ENCODE measurements at places on chromosomes 1 and 21.

DNA sequence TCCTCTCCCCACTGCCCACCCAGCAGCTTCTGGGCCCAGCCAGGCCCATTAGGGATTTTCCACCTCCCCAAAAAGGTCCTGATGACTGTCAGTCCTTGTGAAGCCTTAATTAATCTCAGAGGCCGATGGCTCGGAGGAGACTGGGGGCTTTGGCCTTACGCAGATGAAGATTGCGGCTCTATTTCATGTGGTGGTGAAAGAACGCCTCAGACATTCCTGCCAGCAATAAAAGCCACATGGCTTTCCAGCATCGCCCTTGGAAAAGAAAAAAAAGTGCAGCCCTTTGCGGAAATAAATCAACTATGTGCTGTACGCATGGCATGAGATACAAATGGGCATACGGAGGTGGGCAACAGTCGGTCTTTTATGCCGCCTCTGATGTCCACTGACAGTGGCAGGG lies 6.6 kb upstream of the RUNX3 start:
- DNase-seq, result no peak

DNA sequence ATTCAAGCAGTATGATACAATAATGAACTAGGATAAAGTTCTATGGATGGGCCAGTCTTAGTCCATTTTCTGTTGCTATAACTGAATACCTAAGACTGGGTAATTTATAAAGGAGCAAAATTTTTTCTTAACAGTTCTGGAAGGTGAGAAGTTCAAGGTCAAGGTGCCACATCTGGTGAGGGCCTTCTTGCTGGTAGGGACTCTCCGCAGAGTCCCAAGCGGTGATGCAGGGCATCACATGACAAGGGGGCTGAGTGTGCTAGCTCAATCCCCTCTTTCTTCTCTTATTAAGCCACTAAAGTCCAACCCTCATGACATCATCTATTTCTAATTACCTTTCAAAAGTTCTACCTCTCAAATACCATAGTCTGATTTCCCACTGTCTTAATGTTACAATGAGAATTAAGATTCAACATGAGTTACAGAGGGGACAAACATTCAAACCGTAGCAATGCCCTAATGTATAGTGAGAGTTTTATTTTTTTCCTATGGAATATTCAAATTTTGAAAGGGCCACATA lies 92.2 kb upstream of the QSOX1 start:
- DNase-seq, result no peak

GRCh38 chr1:241836941-241837340 lies 11.1 kb upstream of the EXO1 start:
- DNase-seq, result no peak

DNA sequence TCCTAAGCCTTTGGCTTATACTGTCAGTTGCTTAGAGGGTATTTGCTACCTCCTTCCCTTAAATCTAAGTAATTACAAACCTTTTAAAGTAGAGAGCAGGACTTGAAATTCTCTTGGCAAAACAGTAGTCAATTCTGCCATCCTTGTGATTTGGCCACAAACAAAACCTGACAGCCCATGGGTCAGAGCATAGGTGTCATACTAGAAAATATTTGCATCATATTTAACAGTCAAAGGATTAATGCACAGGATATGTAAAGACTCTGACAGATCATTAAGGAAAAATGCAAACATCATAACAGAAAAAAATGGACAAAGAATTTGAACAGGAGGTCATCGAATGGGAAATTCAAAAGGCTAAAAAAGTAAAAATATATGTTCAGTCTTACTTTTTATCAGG lies 50.5 kb downstream of the ZFYVE9 start:
- DNase-seq, result no peak

DNA sequence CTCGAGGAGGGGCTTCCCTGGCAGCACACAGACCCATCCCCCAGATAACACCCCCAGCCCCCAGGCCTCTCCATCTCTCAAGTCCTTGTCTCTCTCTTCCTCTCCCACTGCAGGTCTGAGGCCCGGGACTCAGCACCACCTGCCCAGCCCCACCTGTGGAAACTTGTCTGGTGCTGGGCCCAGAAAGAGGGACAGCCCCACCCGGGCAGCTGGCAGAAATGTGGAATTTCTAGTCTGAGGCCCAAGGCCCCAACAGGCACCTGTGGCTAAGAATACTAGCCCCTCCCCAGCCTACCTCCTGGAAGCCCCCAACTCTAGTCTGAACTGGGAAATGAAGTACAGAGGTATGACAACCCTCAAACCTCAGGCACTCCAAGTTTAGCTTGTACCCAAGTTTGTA lies 15.4 kb downstream of the TTC39A start:
- DNase-seq, result no peak

DNA sequence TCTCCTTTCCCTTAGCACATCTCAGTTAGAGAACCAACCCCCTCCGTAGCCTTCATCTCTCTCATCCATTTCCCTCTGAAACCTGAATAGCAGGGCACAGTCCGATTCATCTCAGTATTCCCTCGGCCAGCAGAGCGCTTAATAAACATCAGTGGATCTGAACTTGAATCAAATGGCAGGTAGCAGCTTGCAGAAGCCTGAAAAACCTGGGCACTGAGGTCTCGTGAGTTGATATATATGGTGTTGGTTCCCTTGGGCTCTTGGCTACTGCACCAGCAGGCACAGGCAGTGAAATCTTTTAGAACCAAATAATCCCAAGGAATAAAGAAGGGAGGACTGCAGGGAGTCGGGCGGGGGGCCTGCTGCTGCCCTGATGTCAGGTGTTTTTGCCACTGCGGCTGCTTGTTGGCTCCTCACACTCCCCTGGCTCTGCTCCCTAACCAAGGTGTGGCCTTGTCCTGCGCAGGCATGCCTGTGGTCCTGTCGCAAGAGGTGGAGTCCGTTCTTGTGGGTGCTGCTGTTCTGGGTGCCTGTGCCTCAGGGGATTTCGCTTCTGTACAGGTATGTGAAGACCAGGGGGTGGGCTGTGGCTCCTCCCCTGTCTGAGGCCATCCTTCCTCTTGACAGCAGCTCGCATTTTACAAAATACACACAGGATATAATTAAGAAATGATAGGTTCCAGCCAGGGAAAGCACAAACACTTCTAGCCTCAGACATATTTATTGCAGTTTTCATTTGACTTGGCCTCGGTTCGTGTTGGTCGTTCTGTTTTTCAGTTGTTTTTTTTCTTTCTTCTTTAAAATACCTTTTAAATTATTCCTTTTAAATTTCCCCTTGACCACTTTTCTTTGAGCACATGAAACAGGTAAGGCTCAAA lies 140.9 kb upstream of the HOOK1 start:
- DNase-seq, result no peak

DNA sequence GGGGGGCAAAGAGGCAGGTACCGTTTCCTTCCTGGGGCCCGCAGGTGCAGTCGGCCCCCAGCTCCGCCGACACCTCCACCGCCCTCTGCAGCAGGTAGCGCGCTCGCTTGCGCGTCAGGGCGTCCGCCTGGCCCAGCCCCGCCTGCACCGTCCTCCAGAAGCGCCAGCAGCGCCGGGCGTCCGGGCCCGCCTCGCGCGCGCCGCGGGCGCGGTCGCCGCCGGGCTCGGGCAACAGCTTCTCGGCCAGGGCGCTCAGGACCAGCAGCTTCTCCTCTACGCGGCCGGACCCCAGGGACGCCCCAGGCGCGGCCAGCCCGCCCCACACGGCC lies 863 bp downstream of the TARBP1 start:
- peak; percentile 27 for DNase-seq

DNA sequence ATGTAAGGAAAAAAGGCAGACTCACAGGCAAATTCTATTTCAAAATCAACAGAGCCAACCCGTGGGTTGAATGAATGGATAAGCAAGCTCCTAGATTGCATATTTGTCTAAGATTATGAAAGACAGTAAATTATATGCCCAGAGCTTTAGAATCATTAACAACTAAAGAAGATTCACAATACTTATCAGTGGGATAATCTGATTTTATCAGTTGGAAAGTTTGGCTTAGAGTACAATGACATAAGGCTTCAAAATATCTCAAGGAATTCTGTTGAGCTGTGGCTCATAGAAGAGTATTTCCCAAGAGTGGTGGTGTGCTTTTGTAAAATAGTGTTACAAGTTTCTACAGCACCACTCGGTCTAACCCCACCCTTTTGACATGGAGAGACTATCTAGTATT lies 85.5 kb downstream of the ADAMTS1 start:
- no peak for DNase-seq

GRCh38 chr1:172898866-172899265 lies 151.9 kb downstream of the TNFSF18 start:
- no peak for DNase-seq

- no peak for DNase-seq
These were observed 2.5 kb downstream of the SHISAL2A start for GRCh38 chr1:52635321-52636089.

DNA sequence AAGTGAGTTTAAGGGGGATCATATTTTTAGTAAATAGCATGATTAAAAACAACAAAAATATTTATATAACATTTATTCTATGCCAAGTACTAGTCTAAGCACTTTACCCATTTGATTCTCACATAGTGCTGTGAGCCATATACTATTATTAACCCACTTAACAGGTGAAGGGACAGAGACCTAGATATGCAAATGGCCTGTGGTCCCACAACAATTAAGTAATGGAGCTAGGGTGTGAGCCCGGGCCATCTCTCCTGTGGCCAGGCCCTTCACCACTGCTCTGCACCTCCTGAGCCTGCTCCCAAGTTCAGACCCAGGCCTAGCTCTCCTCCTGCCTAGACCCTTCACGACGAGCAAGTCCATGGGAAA lies 537 bp downstream of the ASCL5 start:
- no peak for DNase-seq

DNA sequence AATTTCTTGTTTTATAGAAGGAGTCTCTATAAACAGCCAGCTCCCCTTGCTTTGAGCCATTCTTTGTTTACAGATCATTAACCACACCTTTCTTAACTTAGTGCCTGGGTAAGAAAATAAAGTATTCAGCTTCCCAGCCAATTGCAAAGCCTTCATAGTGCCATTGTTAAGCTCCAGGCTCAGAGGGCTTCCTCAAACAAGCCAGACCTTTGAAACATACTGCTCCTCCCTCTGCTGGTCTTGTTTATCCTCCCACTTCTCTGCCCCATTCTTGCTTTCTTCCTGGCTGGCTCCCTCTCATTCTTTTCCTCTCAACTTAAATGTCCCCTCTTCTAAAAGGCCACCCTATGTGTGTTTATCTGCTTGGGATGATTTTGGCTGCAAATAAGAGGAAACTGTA lies 319.4 kb upstream of the ST6GALNAC5 start:
- DNase-seq, result peak; percentile 2

DNA sequence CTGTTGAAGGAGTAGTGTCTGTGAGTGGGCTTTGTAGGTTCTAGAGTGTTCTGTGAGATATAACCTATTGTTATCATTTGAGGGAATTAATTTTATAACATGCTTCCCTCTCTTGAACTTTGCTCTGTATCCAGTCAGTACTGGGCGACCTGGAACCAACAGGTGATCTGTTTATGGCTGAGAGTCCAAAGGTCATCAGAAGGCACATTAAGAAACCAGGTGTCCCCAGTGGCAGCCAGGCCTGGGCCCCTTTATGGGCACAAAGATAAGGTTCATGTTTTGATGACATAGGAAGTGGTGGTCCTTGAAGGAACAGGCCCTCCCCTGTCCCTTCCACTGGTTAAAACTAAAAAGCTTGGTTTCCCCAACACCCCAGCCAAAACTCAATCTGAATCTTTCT lies 61.1 kb downstream of the FHAD1 start:
- DNase-seq, result no peak

DNA sequence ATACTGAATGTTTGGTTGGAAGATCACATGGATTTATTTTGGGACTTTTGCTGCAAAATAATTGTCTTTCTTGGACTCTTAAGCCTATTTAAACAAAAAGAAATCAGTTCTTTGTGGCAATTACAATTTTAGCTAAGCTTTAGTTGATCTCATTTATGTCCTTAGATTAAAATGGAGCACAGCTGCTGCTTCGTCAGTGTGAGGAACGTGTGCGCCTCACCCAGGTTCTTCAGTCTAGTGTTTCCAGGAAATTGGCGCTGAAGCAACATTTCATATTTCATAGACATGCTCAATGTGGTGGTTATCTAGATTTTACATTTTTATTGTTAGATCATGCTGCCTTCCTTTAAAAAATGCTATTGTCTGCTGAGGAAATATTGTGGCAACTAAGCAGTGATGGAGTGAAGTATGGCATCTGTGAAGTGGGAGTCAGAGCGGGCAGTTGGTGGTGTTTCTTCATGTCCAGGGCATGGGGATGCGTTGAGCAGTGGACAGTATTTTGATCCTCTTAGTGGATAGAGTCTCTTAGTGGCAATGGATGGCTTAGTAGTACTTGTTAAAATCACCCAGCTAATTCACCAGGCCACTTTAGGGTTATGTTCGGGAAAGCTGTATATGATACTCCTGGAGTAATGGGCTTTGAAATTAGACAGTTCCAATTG lies 5.6 kb downstream of the DDI2 start:
- no peak for DNase-seq

- DNase-seq, result peak; percentile 17
These were observed 403.2 kb upstream of the B3GALT2 start for GRCh38 chr1:193589597-193590040.

DNA sequence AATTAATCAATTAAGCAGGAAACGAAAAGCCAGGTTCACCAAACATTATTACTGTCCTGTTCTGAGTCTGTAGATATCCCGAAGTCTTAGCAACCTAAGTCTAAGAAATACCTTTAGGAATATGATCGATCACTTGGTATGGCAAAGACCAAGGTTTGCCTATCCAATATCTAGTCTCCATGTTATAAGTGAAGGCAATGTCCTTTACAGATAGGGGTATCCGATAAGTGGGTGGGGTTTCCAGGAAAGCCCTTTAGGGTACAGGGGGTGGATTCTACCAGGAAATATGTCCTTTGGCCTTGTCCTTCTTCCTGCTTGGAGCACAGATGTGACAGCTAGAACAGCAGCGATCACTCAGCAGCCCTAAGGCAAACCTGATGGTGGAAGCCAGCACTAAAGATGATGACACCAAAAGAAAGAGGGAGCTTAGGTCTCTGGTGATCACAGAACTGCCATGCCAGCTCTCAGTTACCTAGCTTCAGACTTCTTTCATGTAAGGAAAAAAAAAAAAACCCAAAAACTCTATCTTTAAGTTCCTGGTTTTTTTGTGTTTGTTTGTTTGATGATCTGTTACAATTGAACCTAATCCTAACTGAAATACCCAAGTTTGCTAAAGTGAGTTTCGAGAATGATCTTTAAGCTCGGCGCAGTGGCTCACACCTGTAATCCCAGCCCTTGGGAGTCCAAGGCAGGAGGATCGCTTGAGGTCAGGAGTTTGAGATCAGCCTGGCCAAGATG lies 40.8 kb downstream of the DSTYK start:
- DNase-seq, result no peak

DNA sequence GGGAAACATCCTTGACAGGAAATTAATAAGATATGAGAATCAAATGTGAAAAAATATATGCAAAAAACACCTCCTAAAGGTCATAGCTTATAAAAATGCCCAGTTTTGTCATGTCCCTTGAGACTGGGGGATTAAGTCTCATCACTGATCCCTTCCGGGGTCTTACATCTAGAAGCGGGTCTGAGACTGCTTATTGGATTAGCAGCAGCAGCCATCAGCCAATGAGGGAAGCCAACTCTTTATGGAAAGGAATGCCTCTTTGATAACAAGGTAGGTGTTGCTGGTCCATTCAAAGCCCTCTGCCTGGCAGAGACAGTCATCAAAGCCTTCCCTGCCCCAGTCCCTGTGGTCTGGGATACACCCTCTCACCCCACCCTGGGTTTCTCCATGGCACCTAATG lies 3.9 kb upstream of the CACNA1S start:
- no peak for DNase-seq

- DNase-seq, result no peak
These were observed 19.4 kb downstream of the SOAT1 start for GRCh38 chr1:179313004-179313403.
